ENCODE measurements at places on chromosomes 16 and 17.

DNA sequence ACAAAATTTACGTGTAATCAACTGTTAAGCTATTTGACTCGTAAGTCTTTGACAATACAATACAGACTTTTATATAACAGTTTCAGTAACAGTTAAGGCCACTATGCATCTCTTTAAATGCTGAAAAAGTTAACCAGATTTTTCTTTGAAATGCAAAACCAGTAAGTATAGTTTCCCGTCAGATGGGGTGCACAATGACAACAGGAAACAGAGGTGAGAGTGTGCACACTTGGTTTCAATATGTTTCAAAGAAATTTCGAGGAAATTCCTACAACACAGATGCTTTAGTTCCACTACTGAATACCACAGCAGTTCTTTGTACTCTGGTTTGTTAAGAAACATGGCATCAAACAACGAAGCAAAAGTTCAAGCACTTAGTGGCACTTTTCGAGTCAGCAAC, 48.4 kb downstream of the RNF157 start:
- peak; percentile 92 for DNase-seq

GRCh38 chr17:57092171-57092570, 7.1 kb downstream of the AKAP1 start:
- no peak for DNase-seq

DNA sequence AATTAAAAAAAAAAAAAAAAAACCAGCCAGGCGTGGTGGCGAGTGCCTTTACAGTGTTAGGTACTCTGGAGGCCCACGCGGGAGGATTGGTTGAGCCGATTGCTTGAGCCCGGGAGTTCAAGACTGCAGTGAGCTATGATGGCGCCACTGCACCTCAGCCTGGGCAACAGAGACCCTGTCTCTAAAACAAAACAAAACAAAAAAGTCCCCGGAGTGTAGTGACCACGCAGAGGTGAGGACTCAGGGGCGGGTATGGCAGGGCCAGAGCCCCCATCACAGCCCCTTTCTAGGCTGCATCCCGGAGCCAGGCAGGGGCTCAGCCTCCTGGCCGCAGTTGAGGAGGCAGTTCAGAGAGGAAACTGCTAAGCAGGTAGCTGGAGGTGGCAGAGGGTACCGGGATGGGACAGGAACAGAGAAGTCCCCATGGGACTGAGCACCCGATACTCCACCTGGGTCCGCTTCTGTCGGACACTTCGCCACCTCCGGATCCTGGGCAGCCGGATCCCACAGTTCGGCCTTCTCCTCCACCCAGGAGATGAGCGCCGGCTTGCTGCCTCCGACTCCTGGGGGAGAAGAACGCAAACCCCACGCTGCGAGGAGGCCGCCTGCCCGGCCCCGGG, 800 bp downstream of the ZNF747 start:
- DNase-seq = peak; percentile 49

DNA sequence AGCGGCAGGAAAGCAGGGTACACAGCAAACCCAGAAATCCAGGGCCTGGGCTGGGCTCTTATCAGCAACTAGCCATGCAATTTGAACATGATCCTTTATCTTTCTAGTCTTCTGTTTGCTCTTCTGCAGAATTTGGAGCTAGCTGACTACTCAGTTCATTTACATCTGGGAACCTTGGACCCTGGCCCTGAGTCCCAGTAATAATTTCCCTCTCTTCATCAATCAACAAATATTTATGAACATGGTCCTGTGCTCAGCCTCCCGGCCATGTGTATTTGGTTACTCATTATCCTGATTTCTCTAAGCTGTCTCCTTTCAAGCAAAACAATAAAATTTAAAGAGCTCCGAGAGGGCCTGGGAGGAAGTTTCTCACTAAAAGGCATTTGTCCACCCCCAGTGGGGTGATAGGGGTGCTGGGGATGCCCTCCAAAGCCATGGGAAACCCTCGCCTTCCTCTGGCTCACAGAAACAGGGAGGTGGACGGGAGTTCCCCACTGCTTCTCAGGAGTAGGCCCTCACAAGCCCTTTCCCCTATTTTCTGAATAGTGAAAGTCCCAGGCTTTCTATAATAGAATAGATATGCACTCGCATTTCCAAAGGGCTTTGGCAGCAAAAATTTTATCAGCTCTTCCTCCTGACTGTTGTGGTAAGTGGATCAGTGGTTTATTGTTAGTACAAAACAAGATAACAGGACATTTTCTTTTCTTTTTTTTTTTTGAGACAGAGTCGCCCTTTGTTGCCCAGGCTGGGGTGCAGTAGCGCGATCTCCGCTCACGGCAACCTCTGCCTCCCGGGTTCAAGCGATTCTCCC, 6.9 kb upstream of the WDR59 start:
- DNase-seq = no peak

DNA sequence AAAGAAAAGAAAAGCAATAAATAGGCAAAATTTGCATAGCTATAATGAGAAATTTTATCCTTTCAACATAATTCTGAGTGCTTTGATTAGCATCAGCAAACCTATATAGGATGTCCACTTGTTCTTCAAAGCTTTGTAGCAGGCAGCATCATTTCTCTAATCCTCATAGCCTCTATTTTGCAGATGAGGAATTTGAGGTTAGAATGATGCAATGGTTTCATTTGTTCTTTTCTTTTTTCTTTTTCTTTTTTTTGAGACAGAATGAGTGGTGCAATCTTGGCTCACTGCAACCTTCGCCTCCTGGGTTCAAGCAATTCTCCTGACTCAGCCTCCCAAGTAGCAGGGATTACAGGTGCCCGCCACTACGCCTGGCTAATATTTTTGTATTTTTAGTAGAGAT, 594.4 kb downstream of the TOX3 start:
- no peak for DNase-seq

DNA sequence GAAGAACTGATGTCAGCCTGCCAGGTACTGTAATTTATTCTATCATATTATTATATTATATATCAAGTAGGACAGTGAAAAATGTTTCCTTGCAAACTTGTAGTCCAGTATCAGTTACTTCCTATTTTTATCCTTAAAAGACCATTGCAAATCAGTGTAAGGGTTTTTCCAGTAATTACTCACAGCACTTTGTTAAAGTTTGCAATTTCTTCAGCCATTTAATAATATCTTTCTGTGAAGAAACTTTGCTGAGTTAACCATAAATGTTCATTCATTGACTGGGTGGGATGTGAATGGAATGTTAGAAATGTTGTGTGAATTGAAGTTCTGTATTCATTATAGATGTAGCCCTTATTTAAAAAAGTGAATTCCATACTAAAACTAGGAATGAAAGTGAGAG, 26.7 kb downstream of the HAPSTR1 start:
- no peak for DNase-seq

DNA sequence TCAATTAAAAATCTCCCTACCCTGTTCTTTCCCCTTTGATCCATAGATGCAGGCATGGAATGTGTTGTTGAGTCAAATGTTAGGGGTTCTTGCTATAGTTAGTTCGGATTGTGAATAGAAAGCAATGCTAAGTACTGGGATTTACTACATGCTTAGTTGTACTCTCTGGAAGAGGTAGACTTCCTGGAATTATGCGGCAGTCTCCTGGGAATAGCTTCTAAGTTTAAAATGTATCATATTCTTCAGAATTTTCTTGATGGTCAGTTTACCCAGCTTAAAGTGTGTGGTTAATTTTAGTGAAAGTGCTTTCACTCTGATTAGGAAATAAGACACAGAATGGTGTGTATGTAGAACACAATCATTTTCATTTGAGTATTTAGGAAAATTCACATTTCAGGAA, 3.5 kb downstream of the CLTC start:
- no peak for DNase-seq

DNA sequence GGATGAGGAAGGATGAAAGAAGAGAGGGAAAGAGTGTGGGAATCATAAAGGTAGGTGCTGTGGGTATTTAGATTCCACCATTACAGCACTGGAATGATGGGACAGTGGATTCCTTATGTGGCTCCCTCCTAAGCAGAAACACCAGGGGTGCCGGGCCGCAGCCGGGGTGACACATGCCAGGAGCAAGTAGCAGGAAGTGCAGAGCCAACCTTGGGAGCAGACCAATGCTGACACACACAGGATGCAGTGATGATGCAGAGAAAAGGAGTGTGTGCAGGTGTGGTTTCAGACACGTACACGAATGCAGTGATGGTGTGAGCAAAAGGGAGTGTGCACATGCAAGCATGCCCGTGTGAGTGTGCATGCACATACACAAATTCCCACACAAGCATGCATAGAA, 338.0 kb downstream of the SLC39A11 start:
- DNase-seq = no peak

DNA sequence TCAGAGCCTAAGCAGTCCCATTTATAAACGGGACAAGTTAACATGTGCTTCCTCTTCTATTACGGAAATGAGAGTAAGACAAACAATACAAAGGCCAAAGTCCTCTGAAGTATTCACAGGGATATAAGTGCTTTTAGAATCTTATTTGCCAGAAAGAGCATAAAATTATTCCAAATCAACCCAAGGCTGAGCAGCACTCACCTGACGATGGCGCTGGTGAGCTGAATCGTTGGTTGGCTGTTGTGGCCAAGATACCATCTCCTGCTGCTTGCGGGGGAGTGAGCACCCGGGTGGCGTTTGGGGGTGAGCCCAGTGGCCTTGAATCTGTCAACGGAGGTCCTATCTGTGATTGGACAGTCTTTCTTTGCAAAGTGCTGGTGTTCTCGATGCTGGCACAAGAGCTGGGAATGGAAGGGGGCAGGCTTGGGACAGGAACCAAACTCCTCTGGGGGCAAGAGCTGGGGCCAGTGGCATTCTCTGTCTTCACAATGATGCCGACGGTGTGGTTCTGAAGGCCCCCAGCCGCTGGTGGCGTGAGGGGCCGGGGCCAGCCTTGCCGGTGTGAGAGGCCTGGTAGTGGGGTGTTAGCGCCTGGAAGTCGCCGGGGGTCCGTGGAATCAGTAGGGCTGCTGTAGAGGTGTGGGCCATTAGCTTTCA, 9.5 kb upstream of the DHRS13 start:
- no peak for DNase-seq

DNA sequence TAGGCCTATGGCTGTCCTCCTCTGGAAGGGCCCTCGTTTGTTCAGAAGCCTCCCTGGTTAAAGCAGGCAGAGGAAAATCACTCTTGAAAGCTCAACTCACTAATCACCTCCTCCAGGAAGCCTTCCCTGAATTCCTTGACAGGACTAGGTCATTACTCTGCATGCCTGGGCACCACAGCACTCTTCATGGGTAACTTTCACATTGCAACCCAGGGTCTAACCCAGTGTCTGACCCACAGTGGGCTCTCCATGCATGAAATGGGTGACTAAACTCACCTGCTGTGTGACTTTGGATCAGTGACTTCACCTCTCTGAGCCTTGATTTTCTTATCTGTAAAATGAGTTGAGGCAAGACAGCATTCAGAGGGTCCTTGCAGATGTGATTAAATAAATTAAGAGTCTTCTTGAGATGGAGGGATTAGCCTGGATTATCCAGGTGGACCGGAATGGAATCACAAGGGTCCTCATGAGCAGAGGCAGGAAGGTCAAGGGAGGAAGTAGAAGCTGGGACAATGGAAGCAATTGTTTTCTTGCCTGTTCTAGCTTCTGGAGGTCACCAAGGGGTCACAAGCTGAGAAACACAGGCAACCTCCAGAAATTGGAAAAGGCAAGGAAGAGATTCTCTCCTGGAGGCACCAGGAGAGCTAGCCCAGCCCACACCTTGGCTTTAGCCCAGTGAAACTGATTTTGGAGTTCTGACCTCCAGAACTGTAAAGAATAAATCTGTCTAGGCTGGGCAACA, 3.8 kb upstream of the RAI1 start:
- no peak for DNase-seq

- DNase-seq = no peak
Observed at GRCh38 chr16:50853329-50853728, 111.4 kb downstream of the CYLD start.

GRCh38 chr17:72158895-72159885, 38.4 kb downstream of the SOX9 start:
- no peak for DNase-seq

DNA sequence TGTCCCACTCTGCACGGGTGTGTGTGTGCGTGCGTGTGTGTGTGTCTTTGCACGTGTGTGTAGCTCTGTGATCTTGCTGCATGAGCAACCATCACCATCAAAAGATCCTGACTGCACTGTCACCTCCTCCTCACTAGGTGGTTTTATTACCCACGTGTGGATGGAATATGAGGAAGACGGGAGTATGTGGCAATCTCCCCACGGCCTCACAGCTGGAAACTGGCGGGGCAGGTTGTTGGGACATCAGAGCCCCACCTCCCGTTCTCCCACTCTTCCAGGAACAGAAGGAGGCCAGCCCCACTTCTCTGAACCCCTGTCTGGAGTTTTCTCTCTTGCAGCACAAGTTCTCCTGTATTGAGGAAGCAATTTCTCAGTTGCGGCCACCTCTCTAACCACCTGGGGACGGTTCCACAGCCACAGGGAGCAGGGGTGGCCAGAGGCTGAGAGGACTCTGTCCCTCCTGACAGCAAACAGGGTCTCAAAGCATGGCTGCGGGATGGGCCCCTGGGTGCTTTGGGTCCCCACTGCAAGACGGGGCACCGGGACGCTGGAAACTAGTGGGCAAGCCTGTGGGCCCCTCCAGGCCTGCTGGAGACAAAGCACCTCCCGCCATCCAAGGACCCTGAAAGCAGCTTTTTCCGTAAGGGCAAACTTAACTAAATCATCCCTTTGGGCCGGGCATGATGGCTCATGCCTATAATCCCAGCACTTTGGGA, 27.9 kb upstream of the ATP2C2 start:
- DNase-seq = no peak

DNA sequence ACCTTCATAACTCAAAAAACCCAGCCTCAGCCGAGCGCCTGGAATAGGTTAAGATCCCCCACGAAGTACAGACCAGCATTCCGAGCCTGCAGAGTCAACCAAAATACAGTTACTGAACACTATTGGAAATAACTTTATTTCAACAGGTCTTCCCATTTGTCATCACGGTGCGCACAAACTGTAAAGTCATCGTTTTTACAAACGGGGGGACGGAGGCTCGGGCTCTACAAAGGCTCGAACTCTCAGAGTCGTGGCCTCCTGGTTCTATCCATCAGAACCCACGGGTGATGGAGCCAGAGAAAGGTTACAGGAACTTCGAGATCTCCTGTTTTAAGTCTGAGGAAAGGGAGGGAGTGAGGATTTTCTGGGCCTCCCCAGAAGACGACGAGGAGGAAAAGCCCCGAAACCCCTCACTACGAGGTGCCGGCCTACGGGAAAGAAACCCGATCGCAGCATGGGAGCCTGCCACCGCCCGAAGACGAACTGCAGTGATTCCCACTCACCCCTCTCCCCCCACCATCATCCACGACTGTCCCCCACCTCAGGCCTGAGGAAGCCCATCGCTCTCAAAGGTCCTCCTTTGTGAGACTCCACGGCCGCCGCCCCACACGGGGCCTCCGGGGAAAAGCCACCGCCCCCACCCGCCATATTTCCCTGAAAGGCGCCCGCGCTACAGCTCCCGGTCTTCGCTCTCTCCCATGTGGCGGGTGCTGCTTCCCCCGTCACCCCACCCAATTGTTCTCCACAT, 917 bp downstream of the YWHAE start:
- DNase-seq = peak; percentile 46

DNA sequence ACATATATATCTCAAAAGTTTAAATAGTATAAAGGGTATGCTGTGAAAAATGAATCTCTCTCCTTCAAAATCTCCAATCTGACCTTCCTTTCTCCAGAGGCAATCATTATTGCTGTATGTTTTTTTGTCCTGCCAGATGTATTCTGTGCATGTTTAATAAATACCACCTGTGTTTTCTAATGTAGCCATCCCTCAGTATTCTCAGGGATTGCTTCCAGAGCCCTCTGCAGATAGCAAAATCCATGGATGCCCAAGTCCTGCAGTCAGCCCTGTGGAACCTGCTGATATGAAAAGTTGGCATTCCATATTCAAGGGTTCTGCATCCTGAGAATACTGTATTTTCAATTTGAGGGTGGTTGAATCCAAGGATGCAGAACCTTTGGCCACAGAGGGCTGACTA, 42.9 kb downstream of the BPTF start:
- DNase-seq = no peak

Data from activated CD4-positive, alpha-beta T cell treated with anti-CD3 and anti-CD28 coated beads, Interleukin-10, Interleukin-2, amounts not matched to agents 100 ng/mL and 50 ng/mL, durations not matched to agents 16 hours and 8 hours (primary cell).